ENCODE measurements at places on chromosomes 12 and 14. TPM values are rescaled to one million over a fixed set of nuclear protein-coding genes. Genes with fewer than 3 reads are reported as not detected.

The DPY19L2 gene
- 29.0 TPM for polyA plus RNA-seq

The DTX1 gene
- 3.3 TPM for polyA plus RNA-seq

The SOAT2 gene
- polyA plus RNA-seq, result 0.24 TPM

The MRPL52 gene
- polyA plus RNA-seq, result 74.6 TPM

The SIX6 gene
- polyA plus RNA-seq, result not detected

The ESRRB gene
- polyA plus RNA-seq, result 0.64 TPM

The KRT79 gene
- polyA plus RNA-seq, result not detected

The CPSF6 gene
- 154 TPM for polyA plus RNA-seq

The KIF21A gene
- polyA plus RNA-seq, result 16.0 TPM

The TCTN1 gene
- polyA plus RNA-seq, result 89.2 TPM

The AQP6 gene
- polyA plus RNA-seq, result 0.22 TPM

The TAS2R42 gene
- polyA plus RNA-seq, result not detected

The C2CD5 gene
- polyA plus RNA-seq, result 102 TPM

The IQSEC3 gene
- 6.0 TPM for polyA plus RNA-seq

The SPX gene
- polyA plus RNA-seq, result 12.3 TPM

The RHOF gene
- 13.7 TPM for polyA plus RNA-seq

The TNS2 gene
- polyA plus RNA-seq, result 138 TPM

The IL22 gene
- polyA plus RNA-seq, result not detected

The WBP11 gene
- 85.8 TPM for polyA plus RNA-seq

The EML5 gene
- polyA plus RNA-seq, result 1.8 TPM

The RBP5 gene
- 20.1 TPM for polyA plus RNA-seq

The PLA2G1B gene
- 2.0 TPM for polyA plus RNA-seq

The NAV3 gene
- 7.1 TPM for polyA plus RNA-seq

The LMO3 gene
- polyA plus RNA-seq, result 10.8 TPM

The WNT1 gene
- polyA plus RNA-seq, result not detected

The KRT78 gene
- not detected for polyA plus RNA-seq

The BMP4 gene
- polyA plus RNA-seq, result 73.3 TPM

The CYP46A1 gene
- 6.3 TPM for polyA plus RNA-seq

The GZMB gene
- 1.6 TPM for polyA plus RNA-seq

The EIF2S1 gene
- polyA plus RNA-seq, result 85.2 TPM

The OR4K13 gene
- not detected for polyA plus RNA-seq

The TPCN1 gene
- 21.7 TPM for polyA plus RNA-seq

The SLC17A8 gene
- 3.3 TPM for polyA plus RNA-seq

The SVOP gene
- 0.04 TPM for polyA plus RNA-seq

The TEAD4 gene
- 12.9 TPM for polyA plus RNA-seq

The BEGAIN gene
- polyA plus RNA-seq, result 2.2 TPM

The PIP4K2C gene
- 19.7 TPM for polyA plus RNA-seq

The ANKRD33 gene
- polyA plus RNA-seq, result not detected

The NGB gene
- not detected for polyA plus RNA-seq

The TAS2R9 gene
- not detected for polyA plus RNA-seq

The CEP170B gene
- polyA plus RNA-seq, result 11.2 TPM

The POLR3B gene
- polyA plus RNA-seq, result 11.1 TPM

The SCN8A gene
- polyA plus RNA-seq, result 1.4 TPM

The KRT82 gene
- not detected for polyA plus RNA-seq

The FOXM1 gene
- polyA plus RNA-seq, result 32.0 TPM

The POTEG gene
- 0.09 TPM for polyA plus RNA-seq

The LGR5 gene
- 2.2 TPM for polyA plus RNA-seq

The PMCH gene
- 1.0 TPM for polyA plus RNA-seq

The OVCH1 gene
- polyA plus RNA-seq, result not detected

The GSC gene
- not detected for polyA plus RNA-seq

Data from right lung (tissue), 10 donors.